ENCODE measurements at places on chromosomes 6 and 20. TPM values are rescaled to one million over a fixed set of nuclear protein-coding genes. Genes with fewer than 3 reads are reported as not detected.

Gene ZMYND8
- total RNA-seq, result 23.0 TPM

Gene ISM1
- 0.82 TPM for total RNA-seq

Gene PTPRT
- total RNA-seq, result not detected

Gene OOEP
- total RNA-seq, result 0.23 TPM

Gene GSTA3
- total RNA-seq, result not detected

Gene PRL
- not detected for total RNA-seq

Gene ZSCAN23
- 0.34 TPM for total RNA-seq

Gene ULBP2
- total RNA-seq, result 0.94 TPM
